NCI-H510A treated with DMSO at 0.1 percent for 48 hours (cell line): ENCODE measurements at places on chromosomes 12 and 14.

- DNase-seq = no peak
Measured at GRCh38 chr12:16281157-16281556, 3.7 kb upstream of the SLC15A5 start.

DNA sequence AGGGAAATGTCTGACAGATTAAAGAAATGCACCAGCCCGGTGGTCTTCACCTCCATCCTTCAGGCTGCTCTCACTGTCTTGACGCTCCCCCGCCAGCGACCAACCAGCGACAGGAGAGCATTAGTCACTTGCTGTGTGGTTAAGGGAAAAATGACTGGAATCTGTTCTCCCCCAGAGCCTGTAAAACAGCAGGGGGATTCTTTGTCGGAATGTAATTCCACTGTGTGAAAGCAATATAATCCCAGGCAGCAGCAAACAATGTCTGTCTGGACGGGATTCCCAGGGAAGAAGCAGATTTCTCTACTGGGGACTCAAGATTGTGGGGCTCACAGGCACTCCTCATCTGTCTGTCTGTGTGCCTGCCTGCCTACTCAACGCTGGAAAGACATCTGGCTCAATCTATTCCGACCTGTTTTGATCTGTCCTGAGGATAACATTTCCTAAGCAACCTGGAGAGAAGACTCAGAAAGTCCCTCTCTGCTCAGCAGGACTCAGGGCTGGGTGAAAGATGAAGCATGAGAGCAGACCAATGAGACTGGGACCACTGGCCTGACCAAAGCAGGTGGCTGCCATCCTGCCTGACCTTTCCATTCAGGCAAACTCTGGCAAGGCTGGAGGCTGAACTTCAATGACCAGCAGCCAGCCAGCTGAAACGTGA lies 54.6 kb downstream of the NUAK1 start:
- DNase-seq = no peak

DNA sequence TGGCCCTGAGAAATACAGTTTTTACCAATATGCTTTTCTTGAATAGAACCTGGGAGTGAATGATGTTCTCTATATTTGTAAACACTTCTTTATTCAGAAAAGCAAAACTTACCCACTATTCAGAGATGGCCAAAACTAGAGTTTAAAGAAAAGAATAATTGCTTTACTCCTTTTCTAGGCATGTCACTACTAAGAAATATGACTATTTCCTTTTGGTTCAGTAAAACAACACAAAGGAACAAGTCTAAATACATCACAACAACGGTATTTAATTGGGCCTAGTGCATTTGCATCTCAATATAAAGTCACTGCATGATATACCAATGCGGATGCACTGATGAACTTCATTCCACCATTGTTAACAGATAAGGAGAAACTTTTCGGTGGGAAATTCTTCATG lies 207.5 kb downstream of the FOXN3 start:
- no peak for DNase-seq

- DNase-seq = no peak
Measured at GRCh38 chr12:15227004-15227679, 5.9 kb upstream of the RERG start.

GRCh38 chr14:53461858-53462257 lies 308.7 kb upstream of the DDHD1 start:
- DNase-seq = no peak

- DNase-seq = no peak
Measured at GRCh38 chr12:42039176-42039575, 105.5 kb downstream of the GXYLT1 start.
